ENCODE measurements at places on chromosomes 11 and 22.

DNA sequence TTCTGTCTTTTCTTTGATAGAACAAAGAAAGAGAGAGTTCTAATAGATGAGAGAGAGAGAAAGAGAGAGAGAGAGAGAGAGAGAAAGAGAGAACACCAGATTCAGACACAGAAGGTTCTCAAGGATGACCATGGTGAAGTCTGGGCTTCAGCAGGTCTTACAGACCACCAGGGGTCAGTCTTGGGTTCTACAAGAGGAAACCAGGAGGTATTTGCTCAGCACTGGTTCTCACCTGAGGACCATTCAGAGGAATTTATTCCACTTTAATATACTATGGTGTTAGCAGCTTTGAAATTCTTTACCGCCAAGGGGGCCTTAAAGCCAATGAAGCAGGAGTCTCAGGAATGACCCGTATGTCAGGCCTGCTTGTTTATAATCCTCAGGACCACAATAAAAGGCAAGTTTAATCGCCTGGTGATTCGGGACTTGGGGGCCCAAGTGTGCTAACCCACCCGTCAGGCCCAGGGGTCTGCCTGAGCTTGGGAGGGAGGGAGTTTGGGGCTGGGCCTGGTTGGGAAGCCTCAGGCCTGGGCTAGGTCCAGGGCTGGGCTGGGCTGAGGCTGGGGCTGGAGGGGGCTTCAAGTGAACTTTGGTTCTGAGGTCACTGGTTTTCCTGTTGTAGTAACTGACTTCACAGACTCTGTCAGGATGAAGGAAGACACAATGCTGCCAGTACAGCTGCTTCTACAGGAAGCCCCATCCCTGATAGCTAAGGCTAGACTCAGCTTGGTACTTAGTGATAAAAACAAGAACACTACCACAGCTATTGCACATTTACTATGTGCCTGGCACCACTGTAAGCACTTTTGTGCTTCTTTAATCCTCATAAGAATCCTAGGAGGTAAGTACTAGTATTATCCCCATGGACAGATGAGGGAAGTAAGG, 179.2 kb upstream of the ZBED5 start:
- DNase-seq: no peak

GRCh38 chr11:110373051-110373702, 56.6 kb upstream of the FDX1 start:
- no peak for DNase-seq

DNA sequence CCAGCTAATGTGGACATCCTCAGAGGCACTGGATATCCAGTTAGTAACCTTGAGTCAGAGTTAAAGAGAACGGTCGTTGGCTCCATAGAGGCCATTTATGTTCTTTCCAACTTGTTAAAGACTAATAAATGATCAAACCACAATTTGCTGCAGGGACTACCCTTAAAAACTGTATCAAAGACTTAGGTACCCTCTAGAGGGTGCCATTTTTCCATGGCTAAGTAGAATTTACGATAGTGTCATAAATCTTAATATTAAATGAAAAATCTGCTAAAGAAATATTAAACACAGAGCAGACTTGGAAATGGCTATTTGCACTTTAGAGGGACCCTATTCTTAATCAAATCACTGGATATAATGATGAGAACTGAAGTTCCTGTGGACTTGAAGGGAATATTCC, 685.2 kb upstream of the CHORDC1 start:
- DNase-seq: no peak

- no peak for DNase-seq
These were observed 78.2 kb downstream of the FAT3 start for GRCh38 chr11:92302770-92303169.

DNA sequence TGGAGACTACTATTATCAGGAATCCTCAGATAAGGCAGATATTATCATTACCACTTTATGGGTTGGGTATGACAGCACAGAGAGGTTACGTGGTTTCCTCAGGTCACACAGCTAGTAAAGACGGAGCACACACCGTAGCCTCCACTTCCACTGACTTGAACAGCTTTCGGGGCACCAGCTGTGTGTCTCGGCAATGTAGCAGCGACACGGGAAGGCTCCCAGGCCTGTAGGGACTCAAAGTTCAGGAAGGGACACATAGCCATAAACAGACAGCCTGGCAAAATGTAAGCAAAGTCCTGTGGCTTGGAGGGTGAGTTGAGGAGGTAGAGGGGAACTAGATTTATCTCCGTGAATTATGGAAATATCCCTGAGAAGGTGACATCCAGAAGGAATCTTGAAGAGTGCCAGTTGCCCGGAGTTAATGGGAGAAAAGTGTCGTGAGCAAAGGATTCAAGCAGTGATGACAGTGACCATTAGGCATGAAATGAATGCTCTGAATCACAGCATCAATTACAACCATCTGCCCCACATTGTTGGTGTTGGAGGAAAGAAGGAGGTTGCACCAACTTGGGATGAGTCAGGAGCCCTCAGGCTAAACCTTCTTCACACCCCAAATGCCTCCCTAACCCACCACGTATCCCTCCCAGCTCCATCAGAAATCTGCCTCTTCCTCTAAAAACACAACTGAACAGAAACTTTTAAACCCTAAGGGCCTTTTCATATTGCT, 106.7 kb upstream of the ASPHD2 start:
- DNase-seq: no peak

GRCh38 chr11:93659196-93659595, 2.3 kb upstream of the CEP295 start:
- no peak for DNase-seq
